ENCODE measurements at places on chromosomes 6 and 20. TPM values are rescaled to one million over a fixed set of nuclear protein-coding genes. Genes with fewer than 3 reads are reported as not detected.

Gene PKIB
- 128 TPM for polyA plus RNA-seq

Gene EMILIN3
- 0.90 TPM for polyA plus RNA-seq

DNA sequence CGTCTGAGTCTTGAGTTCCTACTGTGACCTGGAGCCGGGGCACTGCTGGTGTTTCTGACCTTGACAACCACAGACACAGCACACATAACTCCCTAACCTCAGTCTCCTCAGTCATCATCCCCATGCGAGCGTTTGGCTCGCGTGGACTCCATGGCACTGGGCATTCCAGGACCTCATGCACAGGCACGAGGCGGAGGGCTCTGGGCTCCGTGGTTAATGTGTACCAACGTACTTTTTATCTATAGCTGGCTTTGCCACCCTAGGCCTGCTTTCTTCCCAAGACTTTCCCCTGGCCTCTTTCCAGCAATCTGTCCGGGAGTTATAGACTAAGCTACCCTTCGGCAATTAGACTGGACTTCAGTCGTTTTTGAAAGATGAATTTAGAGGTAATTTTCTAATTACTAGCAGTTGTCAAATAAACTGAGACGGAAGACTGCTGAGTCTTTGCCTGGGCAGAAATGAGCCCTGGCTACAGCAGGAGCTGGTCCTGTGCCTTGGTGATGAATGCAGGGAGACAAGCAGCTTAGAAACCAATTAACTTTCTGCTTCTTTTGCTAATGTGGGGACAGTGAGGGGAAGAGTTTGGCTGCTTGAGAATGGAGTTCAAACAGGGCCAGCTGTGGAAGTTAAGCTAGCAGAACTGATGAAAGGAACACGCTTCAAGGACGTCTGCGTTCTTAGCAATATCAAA lies 16.1 kb upstream of the CTCFL start:
- no peak overlapping the region for H3K27ac ChIP-seq
- H3K4me3 ChIP-seq = no peak overlapping the region
- no peaks in the 10 kb centered on the region for H3K27me3 ChIP-seq
- no peaks in the 10 kb centered on the region for H3K36me3 ChIP-seq

GRCh38 chr6:144722154-144722737 lies 437.1 kb downstream of the UTRN start:
- no peaks in the 10 kb centered on the region for H3K27me3 ChIP-seq
- no peak overlapping the region for H3K4me3 ChIP-seq
- H3K27ac ChIP-seq = no peak overlapping the region
- peaks cover 3% of the 10 kb centered on the region for H3K4me1 ChIP-seq
- peaks cover 5% of the 10 kb centered on the region for H3K36me3 ChIP-seq

- H3K36me3 ChIP-seq = no peaks in the 10 kb centered on the region
- H3K27ac ChIP-seq = no peak overlapping the region
- DNase-seq = no peak
- H3K4me3 ChIP-seq = no peak overlapping the region
Measured at GRCh38 chr20:34385464-34385863, 22.4 kb downstream of the ITCH start.
